ENCODE measurements at places on chromosomes 16 and 17. TPM values are rescaled to one million over a fixed set of nuclear protein-coding genes. Genes with fewer than 3 reads are reported as not detected.

DNA sequence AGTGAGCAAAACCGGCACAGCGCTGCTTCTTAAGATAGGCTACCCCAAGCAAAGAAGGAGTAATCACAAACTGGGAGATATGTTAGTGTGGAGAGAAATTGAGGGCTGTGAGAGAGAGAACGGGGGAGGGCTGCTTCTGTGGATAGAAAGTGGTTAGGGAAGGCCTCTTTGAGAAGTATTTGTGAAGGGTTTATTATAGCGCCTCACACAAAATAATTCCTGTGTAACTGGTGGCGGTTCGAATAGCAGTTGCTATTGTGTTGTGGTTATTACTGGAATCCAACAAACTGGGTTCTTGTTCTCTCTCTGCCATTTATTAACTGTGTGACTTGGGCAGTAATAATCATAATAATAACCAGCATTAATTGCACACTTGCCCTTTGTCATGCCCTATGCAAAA is 9.2 kb upstream of the CISD3 start:
- no peak for DNase-seq

DNA sequence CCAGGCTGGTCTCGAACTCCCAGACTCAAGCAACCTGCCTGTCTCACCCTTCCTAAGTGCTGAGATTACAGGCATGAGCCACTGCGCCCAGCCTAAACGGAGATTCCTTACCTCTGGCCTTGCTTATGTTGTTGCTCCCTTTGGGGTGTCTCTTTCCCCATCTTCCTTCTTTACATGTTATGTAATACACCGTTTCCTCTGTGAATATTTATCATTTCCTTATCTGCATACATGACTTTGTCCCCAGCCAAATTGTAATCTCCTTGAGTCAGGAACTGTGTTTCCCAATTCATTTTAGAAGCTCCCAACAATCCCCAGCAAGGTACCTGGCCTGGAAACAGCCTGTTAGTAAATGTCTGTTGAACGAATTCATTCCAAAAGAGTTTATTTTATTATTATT is 15.7 kb downstream of the COPZ2 start:
- DNase-seq = no peak

DNA sequence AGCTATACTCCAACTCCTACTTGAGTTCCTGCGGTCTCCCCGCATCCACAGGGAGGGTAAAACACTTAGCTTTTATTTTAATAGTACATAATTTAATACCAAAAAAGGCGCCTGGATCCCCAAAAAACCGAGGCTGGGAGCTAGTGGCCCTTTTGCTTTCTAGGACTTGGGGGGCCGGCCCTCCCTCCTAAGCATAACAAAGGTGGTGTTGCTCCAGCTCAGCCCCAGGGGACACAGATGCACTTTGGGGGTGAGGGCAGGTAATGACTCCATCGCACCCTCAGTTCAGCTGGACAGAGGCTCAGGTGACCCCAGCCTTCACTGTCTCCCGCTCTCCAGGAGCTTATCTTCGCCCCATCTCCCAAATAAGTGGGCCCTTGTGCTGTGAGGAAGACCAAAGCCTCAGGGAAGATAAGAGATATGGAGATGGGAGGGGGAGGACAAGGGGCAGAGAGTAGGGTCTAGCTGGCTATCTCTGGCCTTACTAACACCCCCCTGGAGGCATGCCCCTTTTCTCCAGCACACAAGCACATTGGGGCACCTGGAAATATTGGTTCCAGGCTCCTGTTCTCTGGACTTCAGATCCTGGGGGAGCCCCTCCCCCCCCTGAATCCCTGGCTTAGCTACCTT is 2.8 kb upstream of the NHERF1 start:
- DNase-seq = no peak

DNA sequence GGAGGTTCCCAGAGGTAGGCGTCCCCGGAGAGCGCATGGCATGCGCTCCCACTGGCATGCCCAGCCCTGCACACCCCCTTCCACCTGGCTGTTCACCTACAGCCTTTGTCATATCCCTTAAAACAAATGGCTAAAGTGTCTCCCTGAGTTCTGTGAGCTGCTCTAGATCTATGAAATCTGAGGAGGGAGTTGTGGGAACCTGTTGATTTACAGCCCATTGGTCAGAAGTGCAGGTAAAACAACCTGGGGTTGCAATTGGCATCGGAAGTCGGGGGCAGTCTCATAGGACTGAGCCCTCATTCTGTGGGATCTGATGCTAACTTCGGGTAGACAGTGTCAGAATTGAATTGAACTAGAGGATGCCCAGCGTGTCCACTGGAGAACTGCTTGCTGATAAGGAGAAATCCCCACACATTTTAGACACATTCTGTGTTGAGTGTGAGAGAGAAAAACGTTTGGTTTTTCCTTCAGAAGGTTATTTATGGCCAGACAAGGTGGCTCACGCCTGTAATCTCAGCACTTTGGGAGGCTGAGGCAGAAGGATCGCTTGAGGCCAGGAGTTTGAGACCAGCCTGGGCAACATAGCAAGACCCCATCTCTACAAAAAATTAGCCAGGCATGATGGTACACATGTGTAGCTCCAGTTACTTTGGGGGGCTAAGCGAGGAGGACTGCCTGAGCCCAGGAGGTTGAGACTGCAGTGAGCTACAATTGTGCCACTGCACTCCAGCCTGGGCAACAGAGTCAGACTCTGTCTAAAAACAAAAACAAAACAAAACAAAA is 22.1 kb upstream of the GSG1L start:
- DNase-seq = no peak

GRCh38 chr16:89511374-89511773 is 3.2 kb downstream of the SPG7 start:
- no peak for DNase-seq

DNA sequence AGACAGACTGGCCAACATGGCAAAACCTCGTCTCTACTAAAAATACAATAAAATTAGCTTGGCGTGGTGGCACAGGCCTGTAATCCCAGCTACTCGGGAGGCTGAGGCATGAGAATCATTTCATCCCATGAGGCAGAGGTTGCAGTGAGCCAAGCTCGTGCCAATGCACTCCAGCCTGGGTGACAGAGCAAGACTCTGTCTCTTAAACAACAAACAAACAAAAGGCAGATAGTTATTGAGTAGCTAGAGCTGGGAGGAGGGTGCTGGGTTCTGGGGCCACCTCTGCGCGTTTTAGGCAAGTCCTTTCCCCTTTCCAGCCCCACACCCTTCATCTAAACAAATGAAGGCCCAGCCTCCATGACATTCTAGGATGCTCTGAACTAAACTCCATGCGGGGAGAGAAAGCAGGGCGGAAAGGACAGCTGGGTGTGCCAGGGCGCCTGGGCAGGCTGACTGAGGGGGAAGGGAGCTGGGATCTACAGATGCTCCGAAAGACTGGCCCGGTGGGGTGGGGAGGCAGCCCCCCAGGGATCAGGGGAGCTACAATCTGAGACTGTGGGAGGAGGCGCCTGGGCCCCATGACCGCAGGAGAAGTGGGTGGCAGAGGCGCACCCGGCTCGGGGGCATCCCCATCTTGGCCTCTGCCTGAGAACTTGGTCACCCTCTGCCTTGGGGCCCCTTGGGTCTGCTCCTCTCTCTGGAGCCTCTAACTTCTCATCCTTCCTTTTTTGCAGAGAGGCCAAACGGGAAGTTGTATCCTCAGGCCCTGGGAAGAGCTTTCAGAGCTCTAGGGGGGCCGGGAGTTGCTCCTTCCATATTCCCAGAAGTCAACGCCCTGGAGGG is 910 bp downstream of the ITGAL start:
- no peak for DNase-seq

RSAD1 gene
- 16.3 TPM for total RNA-seq

MYH8 gene
- total RNA-seq = not detected
